ENCODE measurements at places on chromosomes 2 and 18.

- no peak for DNase-seq
Measured at GRCh38 chr2:134173338-134174016, 80.4 kb upstream of the MGAT5 start.

DNA sequence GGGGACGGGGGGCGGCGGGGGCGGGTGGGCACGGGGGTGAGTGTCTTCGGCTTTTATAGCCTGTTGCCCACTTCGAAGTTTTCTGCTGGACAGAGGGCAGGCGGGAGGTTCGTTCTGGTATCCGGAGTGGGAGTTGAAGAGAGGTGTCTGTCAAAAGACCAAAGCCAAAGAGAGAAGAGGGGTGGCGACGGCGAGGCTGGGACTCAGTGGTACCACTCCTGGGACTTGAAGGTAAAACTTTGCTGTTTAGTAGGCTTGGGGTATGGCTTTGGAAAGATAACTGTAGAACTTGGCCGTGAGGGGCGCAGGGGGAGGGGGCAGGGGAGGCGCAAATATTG is 215.8 kb upstream of the DTNA start:
- no peak for DNase-seq

DNA sequence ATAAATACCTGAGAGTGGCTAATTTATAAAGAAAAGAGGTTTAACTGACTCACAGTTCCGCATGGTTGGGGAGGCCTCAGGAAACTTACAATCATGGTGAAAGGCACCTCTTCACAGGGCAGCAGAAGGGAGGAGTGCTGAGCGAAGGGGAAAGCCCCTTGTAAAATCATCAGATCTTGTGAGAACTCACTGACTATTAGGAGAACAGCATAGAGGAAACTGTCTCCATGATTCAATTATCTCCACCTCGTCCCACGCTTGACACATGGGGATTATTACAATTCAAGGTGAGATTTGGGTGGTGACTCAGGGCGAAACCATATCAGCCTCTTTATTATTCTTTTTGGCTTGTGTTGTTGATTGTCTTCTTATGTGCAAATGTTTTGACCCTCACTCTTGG is 76.2 kb downstream of the WDR7 start:
- DNase-seq: no peak

GRCh38 chr2:120330946-120331822 is 14.8 kb upstream of the INHBB start:
- no peak for DNase-seq

DNA sequence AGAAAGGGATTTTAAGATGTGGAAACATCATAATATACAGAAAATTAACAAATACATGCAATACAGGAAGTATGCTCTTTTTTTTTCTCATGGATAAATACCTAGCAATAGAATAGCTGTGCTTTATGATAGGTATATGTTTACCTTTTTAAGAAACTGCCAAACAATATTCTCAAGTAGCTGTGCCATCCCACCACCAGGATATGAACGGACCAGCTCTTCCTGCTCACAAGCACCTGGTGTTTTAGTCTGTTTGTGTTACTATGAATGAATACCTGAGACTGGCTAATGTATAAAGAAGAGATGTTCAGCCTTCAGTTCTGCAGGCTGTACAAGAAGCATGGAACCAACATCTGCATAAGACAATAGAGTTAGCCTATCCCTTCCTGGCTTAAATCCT is 19.9 kb upstream of the UGT1A8 start:
- DNase-seq: peak; percentile 8

DNA sequence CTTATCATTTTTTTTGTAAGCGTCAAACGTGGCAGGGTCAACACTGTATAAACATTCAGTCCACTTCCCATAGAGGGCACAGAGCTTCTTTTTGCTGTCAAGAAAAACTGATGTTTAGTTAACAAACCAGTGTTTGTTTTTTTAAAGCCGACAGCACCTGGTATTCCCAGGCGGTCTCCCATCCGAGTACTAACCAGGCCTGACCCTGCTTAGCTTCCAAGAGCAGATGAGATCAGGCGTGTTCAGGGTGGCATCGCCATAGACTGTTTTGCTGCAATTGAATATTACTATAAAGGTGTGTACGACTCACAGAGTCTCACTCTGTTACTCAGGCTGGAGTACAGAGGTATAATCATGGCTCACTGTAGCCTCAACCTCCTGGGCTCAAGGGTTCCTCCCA is 31.5 kb downstream of the CABYR start:
- no peak for DNase-seq

DNA sequence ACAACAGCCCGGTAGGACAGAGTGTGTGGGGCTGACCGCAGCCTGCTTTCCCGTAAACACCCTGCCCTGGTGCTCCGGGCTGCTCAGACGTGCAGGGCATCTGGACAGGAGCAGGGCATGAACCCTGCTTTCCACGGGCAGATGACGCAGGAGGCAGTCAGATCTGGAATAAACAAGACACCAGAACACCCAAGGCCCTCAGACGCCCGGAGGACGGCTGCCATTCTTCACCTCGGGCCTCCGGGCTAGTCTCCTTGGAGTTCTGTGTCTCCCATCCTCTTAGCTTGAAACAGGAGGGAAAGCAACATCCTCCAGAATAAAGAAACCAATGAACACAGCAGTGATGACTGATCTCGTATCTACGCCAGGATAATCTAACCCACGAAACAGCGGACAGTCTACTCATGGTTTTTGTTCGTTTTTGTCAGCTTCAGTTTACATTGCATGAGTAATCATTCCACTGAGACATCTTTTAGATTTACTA is 7.3 kb downstream of the PXDN start:
- DNase-seq: no peak

Data from NCI-H2081 (cell line).